Stimulated activated CD4-positive, alpha-beta T cell treated with anti-CD3 and anti-CD28 coated beads, Interleukin-4, amount 100 ng/mL, for 1 hour (primary cell): ENCODE measurements at places on chromosomes 6 and 20.

GRCh38 chr20:50252701-50253100 lies 62.1 kb downstream of the CEBPB start:
- no peak for DNase-seq

DNA sequence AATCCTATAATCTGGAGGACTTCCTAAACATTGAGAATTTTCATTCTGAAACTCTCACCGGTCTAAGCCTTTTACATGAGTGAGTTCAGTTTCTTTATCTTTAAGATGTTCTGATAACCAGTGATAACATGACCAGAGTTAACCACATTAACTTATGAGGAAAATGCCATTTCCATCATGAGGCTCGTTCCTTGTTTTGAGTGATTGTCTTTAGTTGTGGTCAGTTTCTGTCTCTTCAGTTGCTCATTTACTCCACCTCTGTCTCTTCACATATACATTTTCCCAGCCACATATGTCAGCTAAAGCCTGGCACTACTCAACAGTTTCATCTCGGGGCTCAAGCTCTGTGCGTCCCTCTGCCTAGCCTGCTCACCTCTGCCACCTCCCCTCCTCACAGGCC lies 70.4 kb downstream of the JAG1 start:
- DNase-seq: no peak

GRCh38 chr6:149200282-149200945 lies 117.1 kb upstream of the TAB2 start:
- no peak for DNase-seq

DNA sequence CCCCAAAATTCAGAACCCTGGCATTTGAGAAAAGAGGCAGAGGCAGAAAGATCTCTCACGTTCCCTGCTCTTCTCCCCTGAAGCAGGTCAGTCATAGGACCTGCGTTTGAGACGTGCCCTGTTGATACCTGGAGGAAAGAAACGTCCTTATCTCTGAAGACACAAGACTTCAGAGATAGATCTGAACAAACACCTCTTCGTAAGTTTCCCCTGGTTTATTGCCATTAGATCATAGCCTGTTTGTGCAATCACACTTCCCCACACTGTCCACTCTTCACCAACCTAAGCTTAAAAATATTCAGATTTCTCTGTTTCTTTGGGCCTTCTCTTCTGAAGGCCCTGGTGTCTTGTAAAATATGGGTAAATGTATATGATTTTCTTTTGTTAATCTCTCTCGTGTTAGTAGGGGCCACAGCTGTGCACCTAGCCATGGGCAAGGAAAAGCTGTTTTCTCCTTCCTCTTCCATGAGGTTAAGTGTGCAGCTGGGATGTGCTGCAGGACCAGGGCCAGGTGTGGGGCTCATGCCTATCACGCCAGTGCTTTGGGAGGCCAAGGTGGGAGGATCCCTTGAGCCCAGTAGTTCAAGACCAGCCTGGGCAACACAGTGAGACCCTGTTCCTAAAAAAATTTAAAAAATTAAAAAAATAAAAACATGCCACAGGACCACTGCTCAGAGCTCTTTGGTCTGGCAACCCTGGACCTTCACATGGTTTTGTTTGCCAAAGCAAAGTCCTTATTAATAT lies 4.7 kb upstream of the SLC22A2 start:
- DNase-seq: no peak

- no peak for DNase-seq
Measured at GRCh38 chr6:112209131-112209530, 45.2 kb downstream of the LAMA4 start.

DNA sequence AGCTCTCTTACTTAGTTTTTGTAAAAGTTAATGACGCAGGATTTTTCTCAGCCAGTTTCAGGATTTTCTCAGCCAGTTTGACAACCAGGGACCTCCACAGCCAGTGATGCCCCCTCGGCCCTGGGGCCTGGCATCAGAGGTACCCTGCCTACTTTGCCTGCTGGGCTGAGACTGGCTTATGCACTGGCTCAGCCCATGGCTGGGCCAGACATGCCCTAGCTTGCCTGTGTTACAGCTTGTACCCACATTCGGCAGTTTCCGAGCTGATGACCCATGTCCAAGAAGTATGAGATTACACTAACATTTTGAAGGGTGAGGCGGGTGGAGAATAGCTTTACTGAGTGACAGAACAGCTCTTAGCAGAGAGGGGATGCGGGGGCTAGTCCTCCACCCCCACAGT lies 406.1 kb upstream of the HSF2 start:
- no peak for DNase-seq

DNA sequence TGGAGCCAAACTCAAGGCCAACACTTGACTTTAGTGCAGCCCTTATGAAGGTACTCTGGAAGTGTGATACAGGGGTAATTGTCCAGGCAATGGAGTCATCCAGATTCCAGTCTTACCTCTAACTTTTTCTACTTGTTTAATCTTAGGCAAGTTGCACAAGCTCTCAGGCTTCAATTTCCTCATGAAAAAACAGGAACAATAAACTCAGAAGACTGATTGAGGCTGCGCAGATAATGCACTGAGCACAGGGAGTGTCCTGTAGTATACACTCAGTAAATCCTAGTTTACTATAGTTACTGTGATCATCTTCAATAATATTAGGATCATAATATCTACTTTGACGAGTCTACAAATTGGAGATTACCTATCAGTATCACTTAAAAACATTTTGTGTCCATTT lies 127.5 kb upstream of the SMLR1 start:
- no peak for DNase-seq

DNA sequence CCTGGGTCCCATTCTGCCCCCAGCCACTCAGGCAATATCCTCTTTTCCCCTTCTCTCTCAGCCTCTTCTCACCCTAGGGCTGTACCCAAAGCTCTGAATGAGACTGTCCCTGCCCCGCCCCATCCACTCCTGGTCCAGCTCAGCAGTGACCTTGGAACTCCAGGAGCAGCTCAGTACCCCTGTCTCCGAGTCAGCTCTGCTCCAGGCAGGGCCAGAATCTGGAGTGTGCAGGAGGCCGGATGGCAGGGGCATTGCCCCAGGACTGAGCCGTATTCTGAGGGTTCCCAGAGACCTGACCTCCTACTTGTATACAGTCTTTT lies 2.0 kb upstream of the RAET1G start:
- no peak for DNase-seq

- DNase-seq: no peak
Measured at GRCh38 chr6:153123801-153124200, 7.3 kb downstream of the RGS17 start.

DNA sequence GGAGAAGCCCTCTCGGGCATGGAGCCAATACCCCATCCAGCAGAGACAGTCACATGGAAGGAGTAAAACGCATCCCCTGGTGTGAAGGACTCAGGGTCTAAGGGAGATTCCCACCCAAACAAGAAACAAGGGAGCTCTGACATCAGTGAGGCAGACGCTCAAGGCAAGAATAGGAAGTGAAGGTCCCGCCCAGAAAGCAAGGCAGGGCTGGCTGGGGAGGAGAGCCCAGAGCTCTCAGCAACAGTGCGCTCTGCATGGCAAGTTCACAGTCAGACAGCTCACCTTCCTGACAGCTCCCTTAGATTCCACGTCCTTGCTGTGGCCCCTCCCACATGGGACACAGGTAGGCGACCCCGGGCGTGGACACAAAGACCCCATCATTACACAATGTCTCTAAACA lies 85.6 kb downstream of the TTLL2 start:
- DNase-seq: no peak

GRCh38 chr6:7959453-7959852 lies 48.9 kb upstream of the TXNDC5 start:
- no peak for DNase-seq

DNA sequence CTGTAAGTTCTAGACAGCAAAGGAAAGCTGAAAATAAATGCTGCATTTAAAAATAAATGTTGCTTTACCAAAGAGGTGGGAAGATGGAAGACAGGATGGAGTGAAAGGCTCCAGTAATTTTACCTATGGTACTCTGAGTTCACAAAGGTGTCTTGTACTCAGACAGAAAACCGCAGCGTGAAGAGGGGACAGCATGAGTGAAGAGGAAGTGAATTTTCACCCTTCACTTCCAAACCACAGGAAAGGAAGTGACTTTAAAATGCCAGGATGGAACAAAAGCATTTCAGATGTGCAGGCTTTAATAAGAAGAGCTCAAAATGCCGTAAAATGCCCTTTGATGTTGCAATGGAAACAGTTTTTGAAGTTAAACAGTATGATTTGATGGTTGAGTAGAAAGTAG lies 91.2 kb upstream of the TINAG start:
- no peak for DNase-seq

GRCh38 chr6:32983964-32984621 lies 15.7 kb downstream of the BRD2 start:
- DNase-seq: no peak

DNA sequence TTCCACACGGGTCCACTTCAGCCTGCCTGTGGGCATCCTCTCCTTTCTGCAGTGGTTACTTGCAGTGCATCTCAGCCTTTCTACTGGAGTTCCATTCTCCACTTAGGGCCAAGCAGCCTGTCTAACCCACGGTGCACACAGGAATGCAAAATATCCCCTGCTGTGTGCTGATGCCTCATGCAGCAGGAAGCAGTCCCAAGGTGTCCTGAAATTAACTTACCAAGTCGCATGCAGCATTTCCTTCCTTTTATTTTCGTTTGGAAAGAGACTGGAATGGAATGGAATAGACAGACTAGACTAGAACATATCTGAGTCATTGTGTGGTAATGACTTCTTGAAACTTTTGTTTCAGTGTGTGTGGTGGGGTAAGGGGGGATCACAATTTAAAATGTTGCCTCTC lies 25.9 kb upstream of the FOXQ1 start:
- DNase-seq: no peak

GRCh38 chr6:144729502-144729901 lies 444.4 kb downstream of the UTRN start:
- no peak for DNase-seq

- DNase-seq: no peak
Measured at GRCh38 chr6:30931969-30932645, at the start of gene SFTA2. Gene SFTA2, minus strand, starts transcription at chr6:30932170. Its CDS starts 74 bp downstream, at chr6:30932096.

- DNase-seq: no peak
Measured at GRCh38 chr6:112827793-112828192, 480.7 kb downstream of the RFPL4B start.

GRCh38 chr6:109892451-109893435 lies 85.4 kb upstream of the GPR6 start:
- no peak for DNase-seq

DNA sequence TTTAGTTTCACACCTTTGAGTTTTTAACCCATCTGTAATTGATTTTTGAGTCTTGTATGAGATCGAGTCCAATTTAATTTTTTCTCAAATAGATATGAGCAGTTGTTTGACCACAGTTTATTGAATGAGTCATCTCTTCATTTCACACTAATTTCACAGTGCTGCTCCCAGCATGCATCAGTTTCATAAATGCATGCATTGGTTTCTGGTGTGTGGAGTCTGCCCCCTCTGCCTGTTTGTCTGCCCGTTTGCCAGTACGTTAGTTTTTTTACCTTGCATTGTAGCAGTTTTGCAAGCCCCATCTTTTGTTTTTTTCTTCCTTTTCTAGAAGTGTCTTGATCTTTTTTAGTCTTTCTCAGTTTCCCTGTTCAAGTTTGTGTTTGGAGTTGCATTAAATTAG lies 11.9 kb downstream of the SLX4IP start:
- peak; percentile 34 for DNase-seq

DNA sequence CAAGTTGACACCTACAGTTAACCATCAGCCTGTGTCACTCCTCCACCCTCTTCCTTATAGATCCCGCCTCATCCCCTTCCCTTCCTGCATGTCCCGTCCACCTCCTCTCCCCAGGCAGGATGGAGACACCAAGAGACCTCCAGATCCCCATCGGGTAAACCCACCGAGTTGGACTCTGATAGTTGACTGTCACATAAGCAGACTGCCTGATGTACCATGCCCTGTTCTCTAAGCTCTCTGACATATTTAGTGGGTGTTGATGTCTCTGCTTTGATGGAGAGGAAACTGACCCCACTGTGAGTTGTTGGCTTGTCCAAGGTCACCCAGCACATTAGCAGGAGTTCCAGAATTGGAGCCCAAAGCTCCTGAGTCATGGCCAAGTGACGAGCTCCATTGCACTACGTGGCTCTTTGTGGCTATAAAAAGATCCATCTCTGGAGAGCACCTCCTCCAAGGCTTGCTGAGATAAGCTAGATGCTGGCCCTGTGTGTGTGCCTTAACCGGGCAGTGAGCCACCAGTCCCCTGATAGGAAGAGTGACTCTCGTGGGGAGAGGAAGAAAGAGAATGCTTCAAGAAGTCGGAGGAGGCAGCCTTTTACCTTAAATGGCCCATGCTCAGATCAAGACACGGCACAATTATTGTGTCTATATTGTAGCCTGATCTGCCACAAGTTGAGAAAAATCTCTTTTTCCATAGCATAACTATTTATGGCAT lies 236.0 kb upstream of the ECI2 start:
- no peak for DNase-seq

DNA sequence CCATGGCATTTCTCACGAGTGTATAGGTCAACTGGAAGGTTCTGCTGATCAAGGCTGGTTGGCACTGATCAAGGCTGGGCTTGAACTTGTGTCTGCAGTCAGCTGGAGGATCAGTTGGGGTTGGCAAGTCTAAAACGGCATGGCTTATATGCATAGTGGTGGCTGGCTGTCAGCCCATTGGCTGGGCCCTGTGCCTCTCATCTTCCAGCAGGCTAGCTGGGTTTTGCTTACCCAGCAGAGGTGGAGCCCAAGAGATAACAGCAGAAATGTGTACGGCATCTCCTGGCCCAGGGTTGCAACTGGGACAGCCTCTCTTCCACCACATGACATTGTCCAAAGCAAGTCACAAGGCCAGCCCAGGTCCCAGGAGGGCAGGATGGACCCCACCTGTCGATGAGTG lies 158.2 kb downstream of the BMP7 start:
- DNase-seq: no peak

DNA sequence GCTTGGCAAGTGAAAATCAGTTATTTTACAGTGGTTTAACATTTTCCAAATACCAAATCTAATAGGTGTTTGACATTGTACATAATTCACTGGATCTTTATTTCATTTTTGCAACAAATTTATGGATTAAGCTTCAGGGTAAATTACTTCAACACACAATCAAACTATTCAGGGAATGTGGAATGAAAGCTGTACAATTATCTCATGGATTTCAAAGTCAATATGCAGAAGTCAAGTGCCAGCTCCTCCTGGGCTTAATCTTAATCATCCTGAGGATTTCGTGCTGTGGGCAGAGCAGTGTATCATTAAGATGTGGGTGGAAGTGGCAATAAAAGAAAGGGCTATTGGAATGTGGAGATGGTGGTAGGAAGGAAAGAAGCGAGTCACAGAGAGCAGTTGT lies 548.8 kb downstream of the COL12A1 start:
- DNase-seq: no peak

- DNase-seq: no peak
Measured at GRCh38 chr6:37558168-37558567, 58.5 kb upstream of the CCDC167 start.

DNA sequence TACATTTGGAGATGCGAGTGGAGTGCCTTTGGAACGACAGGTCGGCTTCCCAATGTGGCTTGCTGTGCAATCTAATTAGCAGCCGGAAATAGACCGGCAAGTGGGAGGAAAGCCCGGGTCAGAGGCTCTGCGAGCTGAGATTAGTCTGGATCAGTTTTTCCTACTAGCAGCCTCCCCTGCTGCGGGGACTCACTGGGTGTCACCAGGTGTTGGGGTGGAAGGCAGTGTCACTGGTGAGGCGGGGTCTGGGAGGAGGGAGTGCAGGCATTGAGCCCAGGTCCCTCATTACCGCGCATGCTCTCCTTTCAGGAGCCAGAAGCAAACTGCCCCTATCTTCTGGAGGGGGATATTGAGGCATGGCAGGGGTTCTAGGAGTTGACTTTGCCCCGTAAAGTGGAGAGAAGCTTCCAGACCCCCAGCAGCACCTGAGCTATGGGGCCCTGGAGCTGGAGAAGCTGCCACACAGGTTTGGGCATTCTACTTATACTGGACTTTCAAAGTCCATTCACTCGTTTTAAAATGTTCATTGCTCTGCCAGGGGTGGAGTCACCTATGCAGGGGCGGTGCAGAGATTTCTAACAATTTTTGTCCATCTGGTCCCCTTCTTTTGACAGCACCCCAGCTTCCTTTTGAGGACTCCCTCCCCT lies 11.0 kb downstream of the SULF2 start:
- DNase-seq: no peak
